ENCODE measurements at places on chromosomes 3 and 15.

DNA sequence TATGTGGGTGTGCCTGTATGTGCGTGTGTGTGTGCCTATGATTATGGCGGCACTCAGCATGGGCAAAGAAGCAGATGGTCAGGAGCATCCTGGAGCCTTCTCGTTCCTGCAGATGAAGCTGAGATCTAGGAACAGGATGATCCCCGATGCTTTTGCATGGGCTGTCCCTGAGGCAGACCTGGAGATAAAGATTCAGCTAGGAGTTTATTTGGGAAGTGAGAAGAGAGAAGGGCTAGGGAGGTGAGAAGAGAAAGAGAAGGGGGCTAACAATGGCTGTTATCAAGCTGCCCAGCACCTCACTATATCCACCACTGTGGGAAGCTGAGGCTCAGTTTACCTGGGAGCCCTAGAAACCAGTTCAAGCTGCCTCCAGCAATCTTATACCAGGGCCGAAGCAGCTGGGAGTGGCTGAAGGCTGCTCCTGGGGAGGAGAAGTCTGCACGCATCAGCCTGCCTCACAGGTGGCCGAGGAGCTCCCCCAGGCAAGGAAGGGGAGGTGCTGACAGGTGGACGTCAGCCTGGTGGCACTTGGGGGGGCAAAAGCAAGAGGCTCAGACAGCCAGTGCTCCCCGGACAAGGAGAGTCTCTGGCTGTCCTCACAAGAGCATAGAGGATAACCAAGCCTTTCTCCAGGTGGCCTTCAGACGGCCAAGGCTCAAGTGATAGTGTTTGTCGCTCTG lies 94.0 kb upstream of the IQSEC1 start:
- DNase-seq: no peak

- DNase-seq: no peak
These were observed 17.8 kb downstream of the PLD1 start for GRCh38 chr3:171792531-171792930.

- DNase-seq: no peak
These were observed 7.0 kb downstream of the AEN start for GRCh38 chr15:88628018-88628654.

DNA sequence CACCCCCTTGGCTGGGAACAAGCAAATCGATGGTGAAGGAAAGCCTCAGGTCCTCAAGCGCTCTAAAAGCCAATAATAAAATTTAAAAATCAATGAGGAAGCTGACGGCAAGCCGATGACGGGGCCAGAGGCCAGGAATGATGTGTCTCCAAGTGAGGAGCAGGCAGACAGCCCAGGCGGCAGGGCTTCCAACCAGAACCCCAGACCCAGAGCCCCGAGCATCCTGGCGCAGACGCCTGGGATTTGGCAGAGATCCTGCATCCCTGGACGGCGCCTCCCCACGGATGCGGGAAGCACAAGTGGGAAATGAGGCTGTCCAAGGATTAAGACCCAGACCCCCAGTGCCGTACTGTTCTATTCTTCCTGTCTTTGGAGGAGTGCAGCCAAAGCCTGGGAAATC lies 123.0 kb upstream of the PROK2 start:
- DNase-seq: peak; percentile 32

DNA sequence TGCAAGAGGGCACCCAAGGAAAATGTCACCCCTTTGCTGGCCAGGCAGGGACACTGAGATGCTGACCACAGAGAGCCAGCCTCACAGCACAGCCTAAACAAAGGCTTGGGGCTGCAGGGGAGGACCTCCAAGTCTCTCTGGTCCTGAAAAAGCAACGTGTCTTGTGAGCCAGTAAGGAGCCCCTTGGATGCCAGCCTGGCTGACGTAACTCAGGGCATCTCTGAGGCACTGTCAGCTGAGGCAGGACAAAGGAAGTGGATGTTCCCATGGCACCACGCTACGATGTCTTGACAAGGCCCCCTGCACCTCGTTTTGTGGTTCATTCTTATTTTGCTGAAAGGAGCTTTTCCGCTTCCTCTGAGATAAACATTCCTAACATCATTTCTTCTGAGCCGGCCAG lies 160.7 kb downstream of the OR4M2 start:
- DNase-seq: no peak
